ENCODE measurements at places on chromosomes 3 and 15.

DNA sequence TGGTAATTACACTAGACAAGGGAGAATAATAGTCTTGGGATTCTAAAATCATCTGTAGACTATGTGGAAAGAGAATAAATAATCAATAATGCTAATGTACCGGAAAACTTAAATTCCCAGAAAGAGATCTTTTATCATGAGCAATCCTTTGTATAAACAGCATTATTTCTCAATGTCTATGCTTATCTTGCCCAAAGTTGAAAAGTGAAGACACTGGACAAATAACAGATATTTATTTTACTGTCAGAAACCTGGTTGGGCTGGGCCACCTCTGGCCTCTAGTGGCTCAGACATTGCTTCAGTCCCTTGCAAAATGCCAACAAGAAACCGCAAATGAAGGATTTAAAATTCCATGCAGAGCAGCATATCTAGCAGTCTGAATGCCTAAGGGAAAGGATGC is 409.9 kb downstream of the FHIT start:
- DNase-seq = no peak

DNA sequence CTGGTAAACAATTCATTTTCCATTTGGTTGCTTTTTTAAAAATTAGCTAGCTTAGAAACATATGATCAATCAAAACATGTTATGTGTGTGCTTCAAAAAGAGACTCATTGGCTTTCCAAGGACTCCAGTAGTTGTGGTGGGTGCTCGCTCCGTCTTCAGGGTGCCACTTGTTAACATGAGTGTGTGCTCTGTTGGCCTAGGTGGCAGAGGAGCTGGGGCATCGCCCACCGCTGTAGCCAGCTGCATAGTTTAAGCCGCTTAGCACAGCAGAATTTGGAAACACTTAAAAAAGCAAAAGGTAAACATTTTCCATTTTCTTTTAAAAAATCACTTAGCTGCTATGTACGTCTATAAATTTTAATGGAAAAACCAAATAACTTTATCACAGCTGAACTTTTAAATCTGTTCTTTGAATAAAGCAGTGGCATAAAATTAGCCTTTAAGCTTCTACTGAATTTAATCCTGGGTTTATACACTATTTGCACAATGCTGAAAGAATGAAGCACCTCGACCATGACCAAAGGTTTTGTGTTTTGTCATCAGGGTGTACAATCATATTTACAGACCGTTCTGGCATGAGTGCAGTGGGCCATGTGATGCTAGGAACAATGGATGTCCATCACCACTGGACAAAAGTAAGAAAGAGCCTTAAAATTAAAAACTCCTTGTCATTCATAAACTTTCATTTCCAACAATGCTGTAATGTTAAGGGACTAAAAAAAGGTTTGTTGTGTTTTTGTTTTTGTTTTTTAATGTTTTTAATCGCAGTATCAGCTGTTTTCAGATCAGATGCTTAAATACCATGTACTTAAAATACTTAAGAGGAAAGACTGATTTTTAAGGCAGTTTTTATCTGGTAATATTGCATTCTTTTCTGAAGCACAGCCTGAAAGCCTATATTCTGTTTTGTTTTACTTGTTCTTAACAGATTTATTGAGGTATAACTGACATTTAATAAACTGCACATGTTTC is 57.9 kb downstream of the TCAIM start:
- no peak for DNase-seq

DNA sequence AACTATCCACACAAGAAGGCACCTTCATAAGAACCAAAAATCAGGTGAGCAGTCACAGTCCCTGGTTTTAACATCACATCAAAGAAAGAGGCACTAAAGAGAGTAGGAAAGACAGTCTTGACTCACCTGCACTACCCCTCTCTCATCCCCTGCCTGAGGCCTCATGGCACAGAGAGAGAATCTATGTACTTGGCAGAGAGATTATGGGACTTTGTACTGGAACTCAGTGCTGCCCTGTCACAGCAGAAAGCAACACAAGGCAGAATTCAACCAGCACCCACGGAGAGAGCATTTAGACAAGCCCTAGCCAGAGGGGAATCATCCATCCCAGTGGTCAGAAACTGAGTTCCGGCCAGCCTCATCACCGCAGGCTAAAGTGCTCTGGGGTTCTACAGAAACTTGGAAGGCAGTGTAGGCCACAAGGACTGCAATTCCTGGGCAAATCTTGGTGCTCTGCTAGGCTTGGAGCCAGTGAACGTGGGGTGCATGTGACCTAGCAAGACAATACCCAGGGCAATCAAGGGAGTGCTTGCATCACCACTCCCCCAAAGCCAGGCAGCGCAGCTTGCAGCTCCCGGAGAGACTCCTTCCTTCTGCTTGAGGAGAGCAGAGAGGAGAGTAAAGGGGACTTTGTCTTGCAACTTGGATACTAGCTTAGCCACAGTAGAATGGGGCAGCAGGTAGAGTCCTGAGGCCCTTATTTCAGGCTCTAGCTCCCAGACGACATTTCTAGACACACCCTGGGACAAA is 8.5 kb upstream of the RUVBL1 start:
- no peak for DNase-seq

- DNase-seq = no peak
Measured at GRCh38 chr3:56132762-56133161, 335.5 kb downstream of the ERC2 start.

- no peak for DNase-seq
Measured at GRCh38 chr3:51389423-51390183, 1.5 kb upstream of the RBM15B start.

GRCh38 chr15:98405013-98405412 is 243.3 kb upstream of the IGF1R start:
- DNase-seq = no peak

- DNase-seq = no peak
Measured at GRCh38 chr3:172347895-172348679, 100.2 kb downstream of the GHSR start.

- DNase-seq = no peak
Measured at GRCh38 chr3:17740721-17741141, 1.7 kb downstream of the TBC1D5 start.

DNA sequence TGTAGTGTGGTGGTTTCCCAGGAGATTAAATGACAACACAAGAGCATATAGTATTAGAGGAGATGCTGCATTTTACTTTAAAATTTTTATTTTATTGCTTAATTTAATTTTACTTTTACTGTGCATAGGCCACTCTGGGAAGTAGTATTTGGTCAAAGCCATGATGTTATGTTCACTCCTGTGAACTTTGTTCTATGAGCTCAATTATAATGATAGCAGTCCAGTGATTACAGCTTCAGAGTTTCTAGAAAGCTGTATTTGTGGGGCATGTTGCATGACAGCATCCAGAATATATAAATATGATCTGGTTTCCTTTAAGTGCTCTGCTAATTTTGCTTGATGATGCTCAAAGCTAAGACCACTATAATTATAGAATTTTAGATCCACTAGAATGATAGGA is 338.6 kb downstream of the NSUN3 start:
- DNase-seq = no peak

DNA sequence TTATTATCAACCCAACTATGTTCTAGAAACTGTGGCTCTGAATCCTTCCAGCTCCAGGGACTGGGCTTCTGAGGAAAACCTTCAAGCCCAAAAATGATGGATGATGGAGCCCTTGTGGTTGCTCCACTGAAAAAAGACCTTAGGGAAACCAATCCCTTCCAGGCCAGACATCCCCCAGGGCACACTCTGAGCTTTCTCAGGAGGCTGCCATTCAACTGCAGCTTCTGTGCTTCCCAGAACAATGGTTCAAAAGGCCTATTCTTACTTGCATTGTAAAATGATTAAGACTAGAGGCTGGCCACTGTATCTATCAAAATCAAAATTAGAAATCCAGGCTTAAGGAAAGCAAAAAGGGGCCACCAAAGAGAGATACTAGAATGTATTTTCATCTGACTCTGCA is 27.3 kb downstream of the EID1 start:
- DNase-seq = no peak

- no peak for DNase-seq
Measured at GRCh38 chr3:131053043-131053859, 26.6 kb downstream of the NEK11 start.

- no peak for DNase-seq
Measured at GRCh38 chr3:153740109-153740508, 381.1 kb upstream of the ARHGEF26 start.

- DNase-seq = no peak
Measured at GRCh38 chr15:73621286-73621826, 11.8 kb downstream of the NPTN start.

GRCh38 chr3:13015286-13016082 is 57.7 kb downstream of the IQSEC1 start:
- no peak for DNase-seq

GRCh38 chr3:117104381-117104780 is 394.8 kb downstream of the TUSC7 start:
- no peak for DNase-seq

- no peak for DNase-seq
Measured at GRCh38 chr15:41556677-41557076, 2.3 kb upstream of the TYRO3 start.

GRCh38 chr3:133152056-133152455 is 113.9 kb downstream of the TMEM108 start:
- DNase-seq = no peak

DNA sequence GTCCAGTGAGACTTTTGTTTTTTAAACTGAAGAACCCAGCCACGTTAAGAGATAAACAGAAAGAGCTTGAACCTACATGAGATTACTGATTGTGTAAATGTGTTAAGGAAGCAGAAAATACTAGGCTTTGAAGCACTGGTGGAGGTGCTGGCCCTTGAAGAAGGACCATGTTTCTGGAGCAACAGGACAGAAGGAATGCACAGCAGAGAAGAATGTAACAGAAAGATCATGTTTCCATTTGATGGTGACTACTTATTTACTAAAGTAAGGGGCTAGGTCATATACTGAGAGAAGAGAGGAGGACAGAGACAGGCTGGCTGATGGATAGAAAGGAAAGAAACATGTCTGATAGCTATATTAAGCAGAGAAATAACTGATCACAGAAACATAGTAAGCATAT is 88.8 kb downstream of the CLASP2 start:
- no peak for DNase-seq

DNA sequence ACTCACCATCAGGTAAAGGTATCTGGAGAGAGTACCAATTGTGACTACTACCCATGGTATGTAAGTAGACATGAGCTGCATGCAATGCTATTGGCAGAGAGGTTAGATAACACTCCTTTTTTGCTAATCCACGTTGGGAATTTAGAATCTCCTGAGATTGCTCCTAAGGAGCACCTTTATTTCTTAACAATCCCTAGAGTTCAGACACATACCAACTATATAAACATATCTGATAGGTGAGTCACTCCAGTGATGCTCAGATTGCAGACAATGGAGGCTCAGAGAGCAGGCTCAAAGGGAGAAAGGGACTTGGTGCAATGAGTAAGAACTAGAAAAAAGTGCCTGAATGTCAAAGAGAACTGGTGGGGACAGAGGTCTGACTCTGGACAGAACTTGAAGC is 47.0 kb upstream of the LRRFIP2 start:
- no peak for DNase-seq

DNA sequence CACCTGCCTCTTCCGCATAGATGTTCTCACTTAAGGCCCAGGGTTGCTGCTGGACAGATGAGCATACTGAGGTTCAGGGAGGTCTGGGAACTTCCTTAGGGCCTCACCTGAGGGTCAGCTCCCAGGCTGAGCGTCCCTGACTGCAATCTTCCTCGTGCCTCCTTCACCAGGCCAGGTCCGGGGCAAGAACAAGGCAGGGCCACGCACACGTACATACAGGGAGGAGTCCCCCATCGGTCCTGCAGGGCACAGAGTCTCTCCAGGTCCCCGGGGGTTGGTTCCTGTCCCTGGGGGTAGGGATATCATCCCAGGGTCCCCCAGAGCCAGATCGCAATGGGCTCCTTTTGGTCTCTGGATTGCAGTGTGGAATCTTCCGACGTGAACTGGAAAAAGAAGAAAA is 130.1 kb downstream of the LRRK1 start:
- no peak for DNase-seq

DNA sequence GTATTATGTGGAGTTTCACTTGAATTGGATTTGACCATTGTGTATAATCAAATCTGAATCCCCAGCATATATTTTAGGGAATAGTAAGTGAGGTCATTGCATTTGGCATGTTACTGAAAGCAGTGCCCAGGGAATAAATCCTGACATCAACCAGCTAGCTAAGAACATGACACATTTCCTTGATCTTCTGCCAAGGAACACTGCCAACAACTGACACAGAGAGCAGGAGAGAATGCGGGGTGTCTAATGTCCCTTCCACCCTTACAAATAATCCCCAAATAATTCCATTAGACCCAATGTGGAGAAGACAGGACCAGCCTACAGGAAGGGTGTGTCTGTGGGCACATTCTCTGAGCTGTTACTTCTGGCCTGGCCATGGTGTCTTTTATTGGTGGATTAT is 30.6 kb upstream of the UBE3A start:
- no peak for DNase-seq

- no peak for DNase-seq
Measured at GRCh38 chr3:60803216-60804173, 447.8 kb downstream of the FHIT start.

- DNase-seq = no peak
Measured at GRCh38 chr15:75042730-75043508, 19.5 kb downstream of the PPCDC start.

DNA sequence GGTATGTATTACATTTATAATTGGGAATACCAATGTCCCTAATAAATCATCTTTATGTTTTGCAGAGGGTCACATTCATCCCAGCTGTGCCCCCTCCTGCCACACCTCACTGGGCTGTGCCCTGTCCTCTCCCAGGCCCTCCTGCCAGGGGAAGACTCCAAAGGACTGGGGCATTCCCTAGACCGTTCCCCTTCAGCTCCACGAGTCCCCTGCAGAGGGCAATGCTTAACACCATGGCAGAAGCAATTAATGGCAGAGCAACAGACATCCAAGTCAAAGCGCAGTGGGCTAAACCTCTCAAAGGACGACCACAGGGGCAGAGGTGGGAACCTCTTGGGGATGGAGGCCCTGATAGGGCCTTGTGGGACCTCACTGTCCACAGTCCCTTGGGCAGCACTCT is 71.3 kb upstream of the SEC13 start:
- DNase-seq = no peak

DNA sequence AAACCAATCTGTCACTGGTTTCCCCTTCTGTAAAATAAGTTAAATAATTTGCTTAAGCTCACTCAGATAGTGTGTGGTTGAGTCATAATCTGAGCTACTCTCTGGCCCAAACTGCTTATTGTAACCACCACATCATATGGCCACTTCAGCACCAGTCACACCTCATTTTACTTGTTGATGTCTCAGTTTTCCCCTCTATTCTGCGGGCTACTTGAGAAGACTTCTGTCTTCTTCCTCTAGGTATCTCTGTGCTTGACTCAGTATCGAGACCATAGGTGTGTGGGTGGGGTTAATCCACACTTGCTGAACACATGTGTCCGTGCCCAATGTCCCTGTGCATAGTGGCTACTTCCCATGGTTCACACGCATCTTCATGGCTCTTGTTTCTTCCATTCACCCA is 32.9 kb downstream of the CRYGS start:
- no peak for DNase-seq

DNA sequence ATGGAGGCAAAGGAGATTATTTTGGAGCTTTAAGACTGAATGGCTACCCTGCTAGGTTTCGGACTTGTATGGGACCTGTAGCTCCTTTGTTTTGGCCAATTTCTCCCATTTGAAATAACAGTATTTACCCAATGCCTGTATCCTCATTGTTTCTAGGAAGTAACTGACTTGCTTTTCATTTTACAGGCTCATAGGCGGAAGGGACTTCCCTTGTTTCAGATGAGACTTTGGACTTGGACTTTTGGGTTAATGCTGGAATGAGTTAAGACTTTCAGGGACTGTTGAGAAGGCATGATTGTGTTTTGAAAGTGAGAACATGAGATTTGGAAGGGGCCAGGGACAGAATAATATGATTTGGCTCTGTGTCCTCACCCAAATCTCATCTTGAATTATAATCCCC is 10.5 kb downstream of the EIF5A2 start:
- DNase-seq = no peak

GRCh38 chr15:76159282-76159681 is 99.5 kb downstream of the TMEM266 start:
- no peak for DNase-seq

Data from GM04504 (cell line).